ENCODE measurements at places on chromosomes 7 and 10. TPM values are rescaled to one million over a fixed set of nuclear protein-coding genes. Genes with fewer than 3 reads are reported as not detected.

The UPK3B gene
- total RNA-seq = not detected

The BAMBI gene
- total RNA-seq = 2.3 TPM

The CD36 gene
- 34.0 TPM for total RNA-seq

The FEZF1 gene
- not detected for total RNA-seq

The SLC29A4 gene
- 16.1 TPM for total RNA-seq

The ANXA8L1 gene
- not detected for total RNA-seq

All from occipital lobe (tissue), 3 donors.